ENCODE measurements at places on chromosomes 2 and 18. TPM values are rescaled to one million over a fixed set of nuclear protein-coding genes. Genes with fewer than 3 reads are reported as not detected.

The TUBA3E gene
- polyA plus RNA-seq: 286 TPM

The FAM228A gene
- 0.29 TPM for polyA plus RNA-seq

The TMEM178A gene
- polyA plus RNA-seq: 0.58 TPM

- no peak for DNase-seq
Measured at GRCh38 chr2:144509001-144509878, 10.7 kb downstream of the ZEB2 start.

The PSMA8 gene
- polyA plus RNA-seq: not detected

- no peak for DNase-seq
Measured at GRCh38 chr2:47313728-47314127, 89.2 kb upstream of the MSH2 start.

The STK11IP gene
- 15.4 TPM for polyA plus RNA-seq

- DNase-seq: no peak
Measured at GRCh38 chr2:178819147-178819875, 12.1 kb upstream of the TTN start.

The C2orf66 gene
- 0.03 TPM for polyA plus RNA-seq

The RETREG2 gene
- 11.3 TPM for polyA plus RNA-seq

DNA sequence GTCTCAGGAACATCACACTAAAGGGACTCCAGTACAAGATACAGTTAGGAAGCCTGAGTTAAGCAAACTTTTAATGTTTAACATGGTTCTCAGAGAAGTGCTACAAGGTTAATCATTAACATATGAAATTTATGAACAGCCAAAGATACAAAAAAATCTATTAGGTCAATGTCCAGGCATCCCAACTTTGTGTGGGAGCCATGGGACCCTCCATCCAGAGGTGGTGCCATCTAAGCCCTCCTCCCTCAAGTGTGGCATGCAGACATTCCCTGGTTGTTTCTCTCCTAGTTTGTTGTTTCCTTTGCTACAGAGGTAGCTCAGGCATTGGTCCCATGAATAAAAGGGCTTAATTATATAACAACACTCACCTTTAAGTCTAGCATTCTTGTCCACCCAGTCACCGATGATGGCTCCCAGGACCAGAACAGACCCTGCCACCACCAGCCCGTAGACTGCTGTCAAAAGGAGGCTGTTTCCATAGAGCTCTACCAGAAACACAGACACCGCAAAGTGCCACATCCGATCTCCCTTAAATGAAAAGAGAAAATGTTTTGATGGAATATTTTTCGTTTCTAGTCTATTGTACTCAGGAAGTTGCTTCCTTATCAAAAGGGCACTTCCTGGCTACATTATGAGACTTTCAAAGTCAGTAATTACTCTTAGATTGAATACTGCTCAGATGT is 5.7 kb downstream of the SLC40A1 start:
- no peak for DNase-seq

DNA sequence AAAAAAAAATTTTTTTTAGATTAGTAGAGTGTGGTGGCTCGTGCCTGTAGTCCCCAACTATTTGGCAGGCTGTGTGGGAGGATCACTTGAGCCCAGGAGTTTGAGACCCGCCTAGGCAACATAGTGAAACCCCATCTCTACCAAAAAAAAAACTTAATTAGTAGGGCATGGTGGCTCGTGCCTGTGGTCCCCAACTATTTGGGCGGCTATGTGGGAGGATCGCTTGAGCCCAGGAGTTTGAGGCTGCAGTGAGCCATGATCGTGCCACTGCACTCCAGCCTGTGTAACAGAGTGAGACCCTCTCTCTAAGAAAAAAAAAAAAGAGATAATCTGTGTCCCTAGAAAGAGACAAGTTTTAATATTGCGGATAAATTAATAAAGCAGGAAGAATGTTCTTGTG is 8.8 kb downstream of the GPR55 start:
- DNase-seq: no peak

GRCh38 chr18:47260120-47260923 is 8.9 kb upstream of the SKOR2 start:
- peak; percentile 33 for DNase-seq

GRCh38 chr2:200761266-200761665 is 50.4 kb upstream of the BZW1 start:
- no peak for DNase-seq

DNA sequence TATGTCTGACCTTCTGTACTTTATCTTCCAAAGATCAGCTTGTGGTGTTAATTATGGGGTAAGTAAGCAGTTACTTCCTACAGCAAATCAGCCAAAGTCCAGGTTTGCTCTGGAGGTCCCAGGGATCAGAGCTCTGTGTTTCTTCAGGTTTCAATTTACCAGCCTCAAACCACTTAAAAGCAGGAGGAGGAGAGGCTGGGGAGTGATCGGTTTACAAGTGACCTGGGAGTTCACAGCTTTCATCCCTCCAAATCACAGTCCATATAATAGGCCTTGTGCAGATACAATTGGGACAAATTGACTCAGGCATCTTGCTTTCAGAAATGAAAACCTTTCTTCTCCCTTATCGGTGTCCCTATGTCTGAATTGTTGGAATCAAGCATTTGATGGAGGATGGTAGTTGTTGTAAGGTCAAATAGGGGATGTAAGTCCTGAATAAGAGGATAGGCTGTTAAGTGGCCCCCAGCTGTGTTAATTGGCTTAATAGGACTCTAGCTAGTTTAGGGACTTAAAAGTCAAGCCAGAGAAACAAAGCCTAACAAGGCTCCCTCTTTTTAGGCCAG is 188.0 kb upstream of the NT5C1B start:
- no peak for DNase-seq

GRCh38 chr2:19480673-19481072 is 122.2 kb upstream of the OSR1 start:
- no peak for DNase-seq

The ALLC gene
- not detected for polyA plus RNA-seq

DNA sequence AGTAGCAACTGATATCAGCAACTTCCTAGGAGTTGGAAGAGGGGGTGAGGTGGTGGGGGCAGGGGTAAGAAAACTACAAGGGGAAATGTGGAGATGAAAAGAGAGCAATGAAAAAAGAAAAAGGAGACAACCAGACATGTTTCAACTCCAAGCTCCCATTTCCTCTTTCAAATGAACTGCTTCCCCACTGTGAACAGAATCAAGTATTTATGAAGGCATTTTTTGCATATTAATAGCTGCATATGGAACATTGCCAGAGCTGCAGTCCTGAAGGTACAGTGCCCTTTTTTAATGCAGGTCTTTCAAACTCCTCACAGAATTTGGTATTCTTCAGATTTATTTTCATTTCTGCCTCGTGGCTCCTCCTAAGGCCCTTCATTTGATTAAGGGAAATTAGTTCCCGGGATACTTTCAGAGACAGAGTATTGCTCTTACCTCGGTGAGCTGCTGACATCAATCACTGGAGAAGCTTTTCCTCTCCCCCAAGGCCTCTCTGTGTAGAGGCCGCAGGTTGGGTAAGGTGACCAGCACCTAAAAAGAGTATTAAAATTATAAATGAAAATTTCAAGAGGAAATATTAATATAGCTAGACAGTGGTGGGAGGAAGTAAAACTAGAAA is 68.4 kb downstream of the KIAA2012 start:
- no peak for DNase-seq

The FOSL2 gene
- polyA plus RNA-seq: 16.5 TPM

- DNase-seq: no peak
Measured at GRCh38 chr18:49183921-49184320, 233.2 kb upstream of the SMAD7 start.

DNA sequence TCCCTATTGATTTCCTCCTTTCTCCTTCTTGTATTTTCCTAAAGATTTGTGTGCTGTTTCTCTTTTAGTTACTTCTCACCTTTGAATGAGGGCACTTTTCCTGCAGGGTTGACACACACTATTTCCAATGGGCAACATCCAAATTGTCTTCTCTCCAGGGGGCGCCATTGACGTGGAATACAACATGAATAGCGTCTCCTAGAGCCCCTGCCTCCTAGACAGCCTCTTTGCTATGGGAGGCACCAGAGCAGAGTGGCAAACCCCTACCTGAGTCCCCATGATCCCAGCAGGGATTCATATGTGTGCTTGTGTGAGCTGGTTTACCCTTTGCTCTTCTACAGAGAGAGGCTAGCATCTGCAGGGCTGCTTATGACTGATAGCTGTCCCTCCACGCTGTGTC is 61.3 kb upstream of the ITSN2 start:
- DNase-seq: peak; percentile 75

DNA sequence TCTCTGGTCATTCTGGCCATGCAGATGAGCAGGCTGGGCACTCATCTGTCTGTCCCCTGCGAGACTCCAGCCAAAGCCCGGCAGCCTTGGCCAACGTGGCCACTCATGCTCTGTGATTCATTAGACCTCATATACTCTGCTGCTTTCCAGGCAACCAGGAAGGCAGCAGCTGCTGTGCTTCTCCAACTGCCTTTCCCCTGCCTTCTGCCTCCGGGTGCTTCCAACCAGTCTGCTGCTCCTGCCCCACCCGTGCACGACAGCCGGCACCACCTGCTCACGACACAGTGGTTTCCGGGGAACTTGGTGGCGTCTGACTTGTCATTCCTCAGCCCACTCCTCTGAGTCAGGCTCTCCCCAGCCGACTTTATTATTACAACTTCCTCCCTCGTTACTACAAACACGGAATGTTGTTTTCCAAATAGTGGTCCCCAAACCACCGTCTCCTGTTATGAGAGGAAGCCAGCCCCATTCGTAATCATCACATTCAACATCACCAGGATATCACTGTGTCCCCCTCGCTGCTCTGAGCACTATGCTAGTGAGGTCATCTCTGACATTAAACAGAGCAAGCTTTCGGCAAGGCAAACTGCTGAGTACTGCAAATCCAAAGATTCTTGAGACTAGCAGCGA is 392.4 kb downstream of the ALK start:
- peak; percentile 57 for DNase-seq

DNA sequence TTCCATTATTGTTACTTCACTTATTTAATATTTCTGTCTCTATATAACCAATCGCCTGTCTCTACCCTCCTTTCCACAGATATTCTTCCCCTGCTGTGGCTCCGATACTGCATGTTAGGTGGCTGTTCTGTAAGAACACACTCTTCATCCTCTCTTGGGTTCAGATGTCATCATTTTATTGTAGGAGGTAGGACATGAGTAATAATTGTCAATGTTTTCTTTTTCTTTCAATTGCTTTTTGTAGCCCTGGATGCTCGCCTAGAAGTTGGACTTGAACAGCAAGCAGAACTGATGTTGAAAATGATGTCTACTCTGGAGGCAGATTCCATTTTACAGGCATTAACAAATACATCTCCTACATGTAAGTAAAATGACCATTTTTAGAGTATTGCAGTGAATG is 128.6 kb downstream of the BIRC6 start:
- no peak for DNase-seq

DNA sequence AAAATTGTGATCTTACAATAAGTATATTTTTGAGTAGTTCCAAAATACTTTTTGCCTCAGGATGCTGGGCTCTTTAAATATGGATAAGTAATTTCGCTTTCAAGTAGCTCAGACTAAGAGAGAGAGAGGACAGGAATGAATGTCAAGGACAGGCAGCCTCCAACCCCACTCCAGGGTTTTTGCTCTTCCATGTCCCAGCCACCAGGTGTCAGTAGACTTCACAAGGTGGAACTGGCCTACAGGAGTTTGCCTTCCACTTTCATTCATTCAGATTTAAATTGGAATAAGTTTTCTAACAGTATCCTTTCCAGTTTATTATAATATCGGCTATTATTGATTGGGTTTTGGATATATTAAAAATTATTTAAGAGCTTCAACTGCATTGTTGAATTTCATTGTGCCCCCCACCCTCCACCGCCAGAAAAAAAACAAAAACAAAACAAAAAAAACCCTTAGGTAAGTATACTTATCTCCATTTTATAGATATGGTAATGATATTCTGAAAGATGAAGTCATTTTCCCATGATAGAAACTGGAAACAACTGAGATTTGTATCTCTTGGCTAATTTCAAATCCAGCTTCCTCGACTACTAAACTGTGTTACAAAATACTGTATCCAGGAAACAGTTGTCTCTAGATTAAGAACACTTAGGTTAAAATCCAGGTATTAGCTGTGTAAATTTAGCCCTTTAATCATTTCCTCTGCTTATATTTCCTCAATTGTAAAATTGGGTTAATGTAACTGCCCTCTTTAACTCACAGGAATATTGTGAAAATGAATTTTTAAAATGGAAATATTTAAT is 793.1 kb downstream of the ERBB4 start:
- DNase-seq: peak; percentile 32

The DSG4 gene
- polyA plus RNA-seq: not detected

DNA sequence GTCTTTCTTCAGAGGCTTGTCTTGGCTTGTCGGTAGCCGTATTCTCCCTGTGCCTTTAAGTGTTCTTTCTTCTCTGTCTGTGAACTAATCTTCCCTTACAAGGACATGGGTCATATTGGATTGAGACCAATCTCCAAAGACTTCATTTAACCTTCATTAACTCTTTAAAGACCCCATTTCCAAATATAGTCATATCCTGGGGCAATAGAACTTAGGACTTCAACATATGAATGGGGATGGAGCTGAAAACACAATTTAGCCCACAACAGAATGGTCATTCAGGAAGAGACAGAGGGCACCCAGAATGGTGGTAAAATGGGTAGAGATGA is 82.1 kb upstream of the TANK start:
- DNase-seq: no peak

The MYCN gene
- polyA plus RNA-seq: 0.37 TPM

DNA sequence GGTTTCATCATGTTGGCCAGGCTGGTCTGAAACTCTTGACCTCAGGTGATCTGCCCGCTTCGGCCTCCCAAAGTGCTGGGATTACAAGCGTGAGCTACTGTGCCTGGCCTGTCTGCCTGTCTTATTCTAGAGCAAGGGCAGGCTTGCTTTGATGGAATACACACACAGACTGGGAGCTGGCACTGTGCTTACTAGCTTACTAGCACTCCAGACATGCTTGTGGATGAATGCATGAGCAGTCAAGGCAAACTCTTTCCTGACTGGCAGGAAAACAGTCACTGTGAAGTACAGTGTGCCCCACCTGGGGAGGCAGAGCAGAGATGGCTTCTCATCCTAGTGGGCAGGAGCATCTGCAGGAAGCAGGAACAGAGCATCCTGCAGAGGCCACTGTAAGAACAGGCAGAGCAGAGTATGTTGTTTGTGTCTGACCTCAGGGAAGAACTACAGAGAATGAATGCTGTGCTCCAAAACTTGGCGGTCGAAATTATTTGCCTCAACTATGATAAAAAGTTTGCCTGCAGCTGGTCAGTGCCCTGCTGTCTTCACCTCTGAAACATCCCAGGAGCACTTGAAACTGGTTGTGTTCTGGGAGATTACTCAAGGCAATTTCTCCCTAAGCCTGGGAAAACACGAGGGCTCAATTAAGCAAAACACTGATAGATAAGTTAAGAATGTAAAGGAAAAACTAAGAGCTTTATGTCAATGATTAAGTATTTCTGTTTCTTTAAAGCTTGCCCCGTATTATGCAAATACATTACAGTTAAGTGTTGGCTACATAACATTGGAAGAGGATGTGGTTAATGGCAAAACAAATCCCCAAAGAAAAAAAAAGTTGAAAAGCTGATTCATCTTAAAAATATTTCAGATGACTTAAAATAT is 102.4 kb downstream of the VAPA start:
- no peak for DNase-seq

The ASXL3 gene
- 0.88 TPM for polyA plus RNA-seq

The TLX2 gene
- not detected for polyA plus RNA-seq

The SUPT7L gene
- polyA plus RNA-seq: 18.4 TPM

The DLX1 gene
- not detected for polyA plus RNA-seq

The IL1F10 gene
- polyA plus RNA-seq: not detected

GRCh38 chr2:220181165-220181564 is 553.7 kb downstream of the SLC4A3 start:
- no peak for DNase-seq

- no peak for DNase-seq
Measured at GRCh38 chr2:108910011-108910431, 79.0 kb downstream of the EDAR start.

GRCh38 chr18:79796016-79796415 is 1.7 kb upstream of the KCNG2 start:
- DNase-seq: no peak
